NCI-H1105 (cell line): ENCODE measurements at places on chromosomes 12 and 14.

DNA sequence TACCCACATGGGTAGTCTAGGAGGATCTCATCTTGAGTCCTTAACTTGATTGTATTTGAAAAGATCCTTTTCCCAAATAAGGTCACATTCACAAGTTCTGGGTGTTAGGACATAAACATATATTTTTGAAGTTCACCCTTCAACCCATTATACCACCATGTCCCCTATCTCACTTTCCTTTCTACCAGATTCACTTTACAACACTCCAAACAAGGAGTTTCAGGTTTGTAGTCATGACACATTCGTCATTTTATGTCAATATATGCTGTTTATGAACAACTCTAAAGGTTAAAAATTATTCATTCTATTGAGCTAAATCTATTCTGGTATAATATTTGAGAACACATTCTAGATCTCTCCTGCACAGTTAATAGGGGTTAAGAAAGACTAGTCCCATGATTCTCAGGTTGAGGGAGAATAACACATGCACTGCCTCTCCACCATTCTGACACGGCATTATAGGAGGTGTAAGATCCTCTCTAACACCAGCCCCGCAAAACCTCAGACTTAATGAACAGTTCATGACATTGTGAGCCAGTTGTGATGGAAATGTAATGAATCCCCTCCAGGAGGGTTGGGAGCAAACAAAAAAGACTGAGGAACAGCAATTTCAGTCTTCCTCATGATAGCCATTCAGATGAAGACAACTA is 72.0 kb upstream of the PSMA6 start:
- no peak for DNase-seq

GRCh38 chr12:113747017-113747416 is 219.1 kb downstream of the RBM19 start:
- DNase-seq, result peak; percentile 73

- no peak for DNase-seq
Measured at GRCh38 chr12:96238336-96239047, 44.3 kb downstream of the ELK3 start.

GRCh38 chr14:89025561-89026236 is 201.2 kb downstream of the TTC8 start:
- no peak for DNase-seq

GRCh38 chr14:81401420-81402122 is 1.4 kb upstream of the STON2 start:
- DNase-seq, result no peak

DNA sequence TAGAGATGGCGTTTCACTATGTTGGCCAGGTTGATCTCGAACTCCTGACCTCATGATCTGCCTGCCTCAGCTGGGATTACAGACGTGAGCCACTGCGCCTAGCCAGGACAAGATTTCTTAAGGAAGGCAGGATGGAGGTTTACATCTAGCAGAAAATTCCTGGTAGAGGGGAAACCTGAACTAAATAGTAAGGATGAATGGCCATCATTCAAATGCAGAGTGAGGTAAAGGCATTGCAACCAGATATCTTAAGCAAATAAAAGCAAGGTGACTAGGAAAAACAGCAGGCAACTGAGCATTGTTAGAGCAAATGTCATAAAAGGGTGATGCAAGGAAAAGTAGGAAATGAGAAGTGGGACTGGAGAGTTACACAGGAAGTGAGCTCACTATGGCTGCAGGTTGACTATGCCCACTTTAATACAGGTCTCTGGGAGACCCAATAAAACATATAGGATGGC is 133.0 kb downstream of the SOX5 start:
- no peak for DNase-seq

- DNase-seq, result no peak
Measured at GRCh38 chr12:53952335-53952694, 2.4 kb upstream of the HOXC12 start.

DNA sequence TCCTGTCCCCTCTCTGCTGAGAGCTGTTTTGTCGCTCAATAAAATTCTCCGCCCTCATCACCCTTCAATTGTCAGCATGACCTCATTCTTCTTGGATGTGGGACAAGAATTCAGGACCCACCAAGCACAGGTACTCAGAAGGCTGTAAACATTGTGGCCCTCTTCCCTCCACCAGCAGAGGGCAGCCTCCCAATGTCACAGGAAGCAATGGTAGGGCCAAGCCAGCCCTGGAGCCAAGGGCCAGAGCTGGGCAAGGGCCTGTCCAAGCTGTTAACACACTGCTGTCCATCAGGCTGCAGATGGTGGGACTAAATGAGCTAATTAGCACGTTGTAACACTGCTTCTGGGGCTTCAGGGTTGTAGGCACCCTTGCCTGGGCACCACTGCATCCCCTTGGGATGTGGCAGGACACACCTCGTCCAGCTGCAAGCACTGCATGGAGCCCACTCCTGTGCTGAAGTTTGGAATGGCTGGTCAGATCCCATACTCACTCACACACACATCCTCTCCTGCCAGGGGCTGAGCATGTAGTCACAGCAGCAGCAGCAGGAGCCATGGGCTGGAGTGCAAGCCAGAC is 62.7 kb upstream of the HECTD1 start:
- DNase-seq, result no peak

GRCh38 chr14:44895716-44896115 is 66.0 kb downstream of the KLHL28 start:
- no peak for DNase-seq

GRCh38 chr14:53663709-53664108 is 292.9 kb downstream of the BMP4 start:
- no peak for DNase-seq

GRCh38 chr14:60805841-60806430 is 71.4 kb downstream of the MNAT1 start:
- no peak for DNase-seq

- no peak for DNase-seq
Measured at GRCh38 chr12:77796775-77797174, 33.9 kb upstream of the NAV3 start.

- no peak for DNase-seq
Measured at GRCh38 chr14:24207104-24207551, 1.6 kb downstream of the TSSK4 start.

DNA sequence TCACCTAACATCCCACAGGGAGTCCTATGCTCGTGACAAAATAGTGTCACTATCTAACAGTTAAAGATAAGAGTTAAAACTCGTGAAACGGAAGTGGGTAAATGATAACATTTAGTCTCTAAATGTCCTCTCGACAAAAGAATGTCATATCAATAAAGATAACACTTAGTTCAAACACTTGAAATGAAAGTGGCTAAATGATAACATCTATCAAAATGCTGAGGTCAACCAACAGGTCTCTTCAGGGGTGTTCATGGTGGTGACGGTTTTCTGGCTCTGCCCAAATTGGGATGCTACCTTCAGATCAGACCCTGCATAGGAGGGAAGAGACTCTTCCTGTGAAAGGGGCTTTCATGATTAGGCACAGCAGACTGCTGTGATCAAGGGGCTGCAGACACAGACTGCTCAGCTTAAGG is 22.1 kb downstream of the IL26 start:
- DNase-seq, result no peak

GRCh38 chr12:52633383-52633782 is 15.0 kb upstream of the KRT73 start:
- DNase-seq, result no peak

DNA sequence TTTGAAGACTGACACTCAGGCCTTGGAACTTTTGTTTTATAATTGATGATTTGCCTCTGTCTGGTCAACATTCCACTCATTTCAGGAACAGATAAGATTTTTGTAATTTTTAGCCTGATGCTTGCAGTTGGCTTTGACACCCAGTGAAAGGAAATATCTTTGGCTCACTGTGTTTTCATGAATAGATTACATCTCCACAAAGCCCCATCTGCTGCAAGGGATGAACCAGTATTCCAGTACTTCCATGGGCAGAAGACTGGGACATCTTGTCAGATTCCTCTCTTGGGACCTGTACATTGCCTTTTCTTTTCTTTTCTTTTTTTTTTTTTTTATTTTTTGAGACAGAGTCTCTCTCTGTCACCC is 28.4 kb downstream of the GSG1 start:
- DNase-seq, result no peak

DNA sequence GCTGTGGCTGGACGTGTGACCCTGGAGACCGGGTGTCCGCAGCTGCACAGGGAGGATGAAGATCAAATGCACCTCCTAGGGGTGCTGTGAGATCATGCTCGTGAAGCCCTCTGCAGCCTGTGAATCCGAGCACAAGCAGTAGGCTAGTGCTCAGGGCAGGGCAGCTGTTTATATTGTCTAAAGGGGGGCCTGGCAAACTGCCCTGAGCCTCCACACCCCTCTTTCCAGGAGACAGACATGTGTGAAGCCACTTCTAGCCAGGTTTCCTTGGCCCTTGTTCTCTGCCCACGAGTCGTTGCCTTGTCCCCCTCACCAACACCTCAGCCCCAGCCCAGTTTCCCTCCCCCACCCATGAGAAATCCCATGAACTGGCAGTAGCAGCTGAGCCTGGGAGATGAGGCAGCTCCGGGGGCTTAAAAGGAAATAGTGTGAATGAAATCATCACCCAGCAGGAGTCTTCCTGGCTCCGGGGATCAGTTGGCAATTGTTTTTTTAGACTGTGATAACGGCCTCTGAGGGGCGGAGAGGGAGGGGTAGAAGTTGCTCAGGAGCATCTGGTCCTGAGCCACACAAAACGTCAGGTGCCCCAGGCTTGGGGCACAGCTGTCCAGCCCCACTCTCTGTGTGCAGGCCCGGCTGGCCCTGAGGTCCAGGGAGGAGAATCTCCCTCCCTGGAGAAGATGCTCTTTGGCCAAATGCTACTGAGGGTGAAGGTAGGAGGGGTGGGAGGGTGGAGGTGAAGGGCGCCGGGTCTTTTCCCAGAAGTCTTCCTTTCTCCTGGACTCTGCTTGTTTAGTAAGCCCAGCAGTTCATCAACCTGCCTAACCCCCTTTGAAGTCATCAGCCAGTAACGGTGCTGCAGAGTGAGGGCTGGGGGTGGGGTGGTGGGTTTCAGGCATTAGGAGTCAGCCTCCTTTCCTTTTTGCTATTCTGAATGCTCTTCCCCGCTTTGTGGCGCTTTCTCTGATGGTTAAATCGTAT is 4.0 kb downstream of the FGF6 start:
- peak; percentile 10 for DNase-seq

DNA sequence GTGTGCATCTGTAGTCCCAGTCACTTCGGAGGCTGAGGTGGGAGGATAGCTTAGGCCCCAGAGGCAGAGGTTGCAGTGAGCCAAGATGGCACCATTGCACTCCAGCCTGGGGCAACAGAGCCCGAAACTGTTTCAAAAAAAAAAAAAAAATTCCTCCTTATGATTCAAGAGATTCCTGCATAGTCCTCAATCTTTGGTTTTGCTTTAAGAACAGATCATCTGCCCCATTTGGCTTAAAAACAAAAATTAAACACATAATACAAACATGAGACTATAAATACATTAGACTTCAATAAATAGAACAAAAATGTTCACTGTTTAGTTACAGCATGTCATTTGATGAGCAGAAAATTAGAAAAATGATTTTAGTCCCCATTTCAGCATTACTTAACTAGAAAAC is 131.2 kb downstream of the PAWR start:
- DNase-seq, result no peak

- no peak for DNase-seq
Measured at GRCh38 chr12:103043531-103044486, 86.3 kb downstream of the ASCL1 start.

DNA sequence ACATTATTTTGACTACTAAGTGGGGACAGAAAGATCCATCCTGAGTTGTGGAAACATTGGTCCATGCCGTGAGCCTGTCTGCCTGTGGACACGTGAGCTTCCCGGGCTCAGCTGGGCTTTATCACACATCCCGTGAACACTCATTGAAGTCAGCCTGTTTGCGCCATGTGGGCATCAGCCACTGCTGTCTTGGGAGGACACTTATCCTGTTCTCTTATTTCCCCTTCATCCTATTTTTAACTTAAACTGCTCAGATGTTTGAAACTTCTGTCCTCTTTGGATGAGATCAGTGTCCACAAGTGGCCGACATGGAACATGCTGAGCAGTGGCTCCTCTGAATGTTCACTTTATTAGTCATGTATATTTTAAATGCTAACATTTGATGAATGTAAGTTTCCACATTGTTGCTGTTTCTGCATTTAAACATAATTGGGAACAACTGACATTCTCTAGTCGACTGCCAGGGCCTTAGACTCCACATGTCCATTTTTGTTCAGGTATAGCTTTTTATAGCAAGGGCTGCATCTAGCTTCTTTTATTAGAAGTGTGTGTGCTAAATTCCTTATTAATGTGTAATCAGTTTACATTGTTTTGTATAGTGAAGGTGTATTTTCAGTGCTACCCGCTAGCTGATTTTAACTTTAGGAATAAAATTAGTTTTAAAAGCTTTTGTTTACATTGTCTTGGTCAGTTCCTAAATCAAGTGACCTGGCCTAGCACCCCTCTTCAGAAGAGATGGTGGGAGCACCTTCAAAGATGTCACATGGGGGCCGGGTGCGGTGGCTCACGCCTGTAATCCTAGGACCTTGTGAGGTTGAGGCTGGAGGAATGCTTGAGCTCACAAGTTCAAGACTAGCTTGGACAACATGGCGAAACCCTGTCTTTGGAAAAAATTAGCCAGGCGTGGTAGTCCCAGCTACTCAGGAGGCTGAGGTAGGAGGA is 24.0 kb downstream of the RNF34 start:
- no peak for DNase-seq

DNA sequence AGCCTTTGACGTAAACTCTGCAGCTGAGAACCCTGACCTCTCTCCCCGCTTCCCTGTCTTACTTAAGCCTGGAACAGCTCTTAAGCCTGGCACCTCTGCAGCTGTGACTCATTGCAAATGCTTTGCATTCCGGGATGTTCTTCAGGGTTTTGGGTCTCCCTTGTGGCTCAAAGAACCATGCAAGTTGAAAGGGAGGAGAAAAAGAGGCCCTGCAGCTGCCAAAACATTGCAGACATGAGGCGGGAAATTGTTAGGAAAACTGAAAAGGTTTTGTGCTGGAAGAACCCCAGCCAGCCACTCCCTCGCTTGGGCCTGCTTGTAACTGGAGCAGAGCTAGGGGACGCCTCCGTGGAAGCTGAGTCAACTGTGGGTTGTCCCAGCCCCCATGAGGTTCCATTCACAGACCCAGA is 60.2 kb upstream of the FERMT2 start:
- no peak for DNase-seq

DNA sequence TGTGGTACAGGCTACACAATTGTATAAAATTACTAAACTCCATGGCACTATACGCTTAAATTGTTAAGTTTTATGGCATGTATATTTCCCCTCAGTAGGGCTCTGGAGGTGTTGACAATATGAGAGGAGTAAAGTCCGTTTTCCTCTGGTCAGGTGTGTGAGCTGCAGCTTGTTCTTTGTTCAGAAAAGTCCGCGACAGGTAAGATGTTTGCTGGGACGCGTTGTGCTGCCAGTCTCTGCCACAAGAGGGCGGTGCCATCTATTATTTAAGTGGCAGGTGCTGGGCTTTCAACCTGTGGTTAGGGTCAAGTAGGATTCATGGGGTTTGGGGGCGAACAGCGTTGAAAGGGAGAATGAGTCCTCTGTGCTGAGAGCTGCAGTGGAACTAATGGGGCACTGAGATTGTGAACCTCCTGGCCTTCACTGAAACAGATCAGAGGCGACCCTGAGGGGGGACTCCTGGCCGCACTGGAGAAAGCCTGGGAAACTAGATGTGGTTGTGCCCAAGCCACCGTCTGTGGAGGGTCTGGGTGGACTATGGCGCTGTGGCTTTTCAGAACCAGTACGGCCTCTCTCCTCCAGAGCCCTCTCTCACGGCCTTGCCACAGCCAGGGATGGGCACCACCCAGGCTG is 179.0 kb downstream of the SLC15A4 start:
- DNase-seq, result no peak

GRCh38 chr12:128578045-128578444 is 245.7 kb downstream of the SLC15A4 start:
- DNase-seq, result no peak
